ENCODE measurements at places on chromosomes 16 and 17. TPM values are rescaled to one million over a fixed set of nuclear protein-coding genes. Genes with fewer than 3 reads are reported as not detected.

Gene CCL14
- 0.92 TPM for total RNA-seq

Gene CCL8
- total RNA-seq = 0.51 TPM

Gene KRT20
- 0.51 TPM for total RNA-seq

Gene PLA2G10
- total RNA-seq = not detected

Gene CLDN7
- 22.2 TPM for total RNA-seq

Gene SCNN1B
- total RNA-seq = 3.8 TPM

Gene CEP112
- 26.7 TPM for total RNA-seq

Gene NPIPA8
- 3.5 TPM for total RNA-seq

Gene CCL3
- 2.8 TPM for total RNA-seq

Gene TBX6
- total RNA-seq = 1.4 TPM

Gene CD79B
- 7.7 TPM for total RNA-seq
